ENCODE measurements at places on chromosomes 6 and 20.

- DNase-seq: no peak
These were observed 75.5 kb downstream of the NOL4L start for GRCh38 chr20:32509639-32510066.

- no peak for DNase-seq
These were observed 36.3 kb upstream of the ZFAND3 start for GRCh38 chr6:37783025-37783855.

DNA sequence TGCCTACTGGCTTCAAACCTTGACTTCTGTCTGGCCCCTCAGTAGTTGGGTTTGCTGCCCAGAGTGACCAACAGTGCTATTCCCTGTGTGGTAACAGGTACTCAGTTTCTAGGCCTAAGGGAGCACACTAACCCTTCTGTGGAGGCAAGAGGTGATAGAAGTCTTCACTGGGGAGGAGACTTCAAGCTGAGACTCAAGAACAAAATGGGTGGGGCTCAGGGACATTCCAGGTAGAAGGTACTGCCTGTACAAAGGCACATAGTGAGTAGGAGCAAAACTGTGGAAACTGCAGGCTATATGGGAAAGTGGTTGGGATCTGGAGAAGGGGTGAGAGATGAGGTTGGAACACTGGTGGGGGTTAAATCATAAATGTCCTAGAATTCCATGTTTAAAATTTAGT is 2.3 kb upstream of the SCAND1 start:
- DNase-seq: no peak

GRCh38 chr20:24782301-24782700 is 166.8 kb upstream of the CST7 start:
- DNase-seq: no peak

GRCh38 chr20:16129411-16129810 is 443.8 kb downstream of the KIF16B start:
- DNase-seq: no peak

- DNase-seq: no peak
These were observed 49.9 kb downstream of the TULP4 start for GRCh38 chr6:158361961-158362669.

- DNase-seq: no peak
These were observed 161.5 kb downstream of the HIVEP2 start for GRCh38 chr6:142783499-142783898.

Measured in NCI-H226 (cell line).